ENCODE measurements at places on chromosomes 3 and 15. TPM values are rescaled to one million over a fixed set of nuclear protein-coding genes. Genes with fewer than 3 reads are reported as not detected.
A peak's percentile ranks its signal among the peaks of the same experiment; 100 is the strongest.

- DNase-seq: peak; percentile 65
Measured at GRCh38 chr3:62876064-62876463, 848 bp upstream of the CADPS start.

DNA sequence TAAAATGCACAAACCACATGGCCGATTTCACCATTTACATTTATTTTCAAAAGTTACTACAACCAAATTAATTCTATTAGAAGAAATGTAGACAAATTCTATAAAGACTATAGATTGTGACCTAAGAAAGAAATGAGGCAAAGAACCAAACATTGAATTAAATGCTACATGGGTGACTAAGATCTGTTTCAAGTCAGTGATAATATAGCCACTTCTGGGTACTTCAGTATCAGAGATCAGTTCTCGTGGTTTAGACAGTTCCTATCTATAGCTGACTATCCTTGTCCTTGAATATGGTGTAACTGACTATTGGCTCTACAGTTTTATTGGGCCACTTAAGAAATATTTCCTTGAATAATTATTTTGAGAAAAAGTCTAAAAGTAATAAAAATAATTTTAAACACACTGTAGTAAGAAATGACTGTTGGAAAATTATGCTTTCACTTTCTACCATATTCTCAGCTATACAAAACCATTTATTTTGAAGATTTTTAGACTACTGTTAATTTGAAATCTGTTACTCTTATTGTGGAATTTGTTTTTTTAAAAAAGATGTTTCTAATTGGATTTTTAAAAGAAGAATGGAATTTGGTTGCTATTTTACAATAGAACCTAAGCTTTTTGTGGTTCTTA is 14.1 kb downstream of the KCNMB3 start:
- DNase-seq: no peak

DNA sequence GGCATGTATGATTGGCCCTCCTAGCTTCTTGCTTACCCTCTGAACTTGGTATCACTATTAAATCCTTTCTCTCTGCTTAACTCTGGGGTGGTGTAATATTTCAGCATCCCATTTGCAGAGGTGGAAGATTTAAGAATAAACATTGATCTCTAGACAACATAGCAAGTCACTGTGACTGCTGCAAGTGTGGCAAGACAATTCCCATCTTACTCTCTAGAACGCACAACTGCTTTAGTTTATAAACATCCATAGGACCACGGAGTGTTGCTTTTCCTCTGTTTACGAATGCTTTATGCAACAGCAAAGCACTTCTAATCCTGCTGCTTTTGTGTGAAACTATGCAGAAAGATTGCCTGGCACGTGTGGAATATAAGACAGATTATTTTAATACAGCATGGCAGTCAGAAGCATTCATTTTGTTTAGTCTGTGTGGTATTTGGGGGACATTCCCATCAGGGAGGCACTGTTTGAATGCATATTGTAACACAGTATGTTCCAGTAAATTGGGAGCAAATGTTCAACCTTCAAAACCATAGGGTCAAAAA is 338.9 kb upstream of the TMCO5A start:
- no peak for DNase-seq

GRCh38 chr3:123642182-123642956 is 57.5 kb upstream of the HACD2 start:
- DNase-seq: peak; percentile 89

DNA sequence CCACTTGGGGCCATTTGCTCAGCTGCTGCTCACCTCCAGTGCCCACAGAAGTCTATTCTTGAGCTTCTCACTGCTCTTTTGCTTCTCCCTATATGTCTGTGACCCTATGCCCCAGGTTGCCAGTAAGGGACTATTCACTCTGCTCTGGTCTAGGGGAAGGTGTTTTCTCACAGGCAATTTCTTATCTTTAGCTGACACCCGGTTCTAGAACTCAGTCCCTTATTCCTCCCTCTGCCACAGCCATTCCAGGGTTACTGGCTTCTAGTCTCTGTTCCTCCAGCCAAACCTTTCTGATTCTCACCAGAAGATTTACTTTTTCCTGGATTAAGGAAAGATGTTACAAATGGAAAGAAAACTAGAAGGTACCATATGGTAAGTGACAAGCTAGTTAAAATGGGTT is 574.0 kb downstream of the NTRK3 start:
- no peak for DNase-seq

- no peak for DNase-seq
Measured at GRCh38 chr3:144032531-144033239, 61.1 kb downstream of the DIPK2A start.

DNA sequence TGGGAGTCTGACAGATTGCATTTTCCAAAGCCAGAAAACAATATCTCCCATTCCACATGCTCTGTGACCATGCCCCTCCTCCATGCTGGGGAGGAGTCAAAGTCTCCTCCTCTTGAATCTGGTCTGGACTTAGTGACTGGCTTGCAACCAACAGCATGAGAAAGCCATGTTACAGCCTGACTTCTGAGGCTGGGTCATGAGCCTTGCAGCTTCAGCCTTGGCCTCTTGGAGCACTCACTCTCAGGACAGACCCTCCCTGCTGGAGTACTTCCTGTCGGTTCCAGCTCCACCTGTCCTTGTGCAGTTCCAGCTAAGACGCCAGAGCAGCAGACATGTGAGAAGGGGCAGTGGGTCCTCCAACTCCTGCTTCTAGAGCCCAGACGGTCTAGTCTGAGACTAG is 49.7 kb upstream of the RBSN start:
- DNase-seq: peak; percentile 38

- DNase-seq: peak; percentile 50
Measured at GRCh38 chr3:146187334-146187950, 26.5 kb upstream of the PLOD2 start.

DNA sequence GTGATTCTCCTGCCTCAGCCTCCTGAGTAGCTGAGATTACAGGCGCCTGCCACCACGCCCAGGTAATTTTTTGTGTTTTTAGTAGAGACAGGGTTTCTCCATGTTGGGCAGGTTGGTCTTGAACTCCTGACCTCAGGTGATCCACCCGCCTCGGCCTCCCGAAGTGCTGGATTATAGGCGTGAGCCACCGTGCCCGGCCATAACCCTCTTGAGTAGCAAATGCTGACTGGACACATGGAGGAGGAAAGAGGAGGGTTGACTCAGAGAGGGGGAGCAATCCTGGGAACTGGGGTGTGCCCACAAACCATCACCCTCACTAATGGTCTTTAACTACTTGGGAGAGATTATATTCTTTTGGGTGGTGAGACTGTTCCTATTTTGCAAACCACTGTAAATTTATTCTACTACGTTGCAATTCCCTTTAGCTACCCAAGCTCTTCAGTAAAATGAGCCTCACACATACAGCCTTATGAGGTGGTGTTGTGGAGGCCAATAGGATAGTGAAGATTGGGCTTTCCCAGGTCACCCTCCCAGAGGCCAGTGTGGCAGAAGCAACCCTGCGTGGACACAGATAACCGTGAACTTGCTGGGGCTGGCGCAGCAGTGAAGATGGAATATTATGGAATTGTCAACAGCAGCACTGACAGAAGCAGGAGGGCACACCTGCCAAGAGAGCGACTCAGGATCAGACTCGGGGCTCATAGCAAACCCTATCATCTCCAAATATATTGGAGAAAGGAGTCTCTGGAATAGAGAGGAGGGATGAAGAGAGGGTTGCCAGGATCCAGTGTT is 37.4 kb downstream of the TLNRD1 start:
- no peak for DNase-seq

DNA sequence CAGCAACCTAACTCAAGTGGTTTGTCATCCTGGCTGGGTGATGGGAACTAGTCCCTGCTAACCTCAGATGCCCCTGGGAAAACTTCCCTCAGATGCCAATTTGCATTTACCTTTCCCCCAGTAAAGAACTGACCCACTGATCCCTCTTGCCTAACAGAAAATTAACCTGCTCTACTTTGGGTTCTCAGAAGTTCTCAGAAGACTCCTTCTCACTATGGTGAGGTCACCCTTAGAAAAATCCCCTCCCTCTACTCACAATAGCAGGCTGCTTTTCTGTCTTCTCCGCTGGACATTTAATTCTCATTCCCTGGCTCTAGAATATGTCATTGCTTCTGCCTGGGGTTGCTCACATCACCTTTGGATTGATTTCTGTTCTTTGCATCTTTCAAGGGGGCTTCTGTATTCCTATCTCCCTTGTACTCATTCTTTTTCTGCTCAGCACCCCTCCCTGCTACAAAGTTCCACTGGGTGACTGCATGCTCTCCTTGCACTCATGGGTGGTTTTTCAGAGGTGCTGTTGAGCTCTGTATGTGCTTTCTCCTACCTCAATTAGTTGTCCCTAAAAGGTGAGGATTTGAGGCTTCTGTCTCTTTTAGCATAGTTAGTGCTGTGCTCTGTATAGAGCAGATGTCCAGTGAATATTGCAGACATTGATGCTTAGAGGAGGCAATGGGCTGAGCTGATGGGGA is 869 bp downstream of the PLA1A start:
- no peak for DNase-seq

DNA sequence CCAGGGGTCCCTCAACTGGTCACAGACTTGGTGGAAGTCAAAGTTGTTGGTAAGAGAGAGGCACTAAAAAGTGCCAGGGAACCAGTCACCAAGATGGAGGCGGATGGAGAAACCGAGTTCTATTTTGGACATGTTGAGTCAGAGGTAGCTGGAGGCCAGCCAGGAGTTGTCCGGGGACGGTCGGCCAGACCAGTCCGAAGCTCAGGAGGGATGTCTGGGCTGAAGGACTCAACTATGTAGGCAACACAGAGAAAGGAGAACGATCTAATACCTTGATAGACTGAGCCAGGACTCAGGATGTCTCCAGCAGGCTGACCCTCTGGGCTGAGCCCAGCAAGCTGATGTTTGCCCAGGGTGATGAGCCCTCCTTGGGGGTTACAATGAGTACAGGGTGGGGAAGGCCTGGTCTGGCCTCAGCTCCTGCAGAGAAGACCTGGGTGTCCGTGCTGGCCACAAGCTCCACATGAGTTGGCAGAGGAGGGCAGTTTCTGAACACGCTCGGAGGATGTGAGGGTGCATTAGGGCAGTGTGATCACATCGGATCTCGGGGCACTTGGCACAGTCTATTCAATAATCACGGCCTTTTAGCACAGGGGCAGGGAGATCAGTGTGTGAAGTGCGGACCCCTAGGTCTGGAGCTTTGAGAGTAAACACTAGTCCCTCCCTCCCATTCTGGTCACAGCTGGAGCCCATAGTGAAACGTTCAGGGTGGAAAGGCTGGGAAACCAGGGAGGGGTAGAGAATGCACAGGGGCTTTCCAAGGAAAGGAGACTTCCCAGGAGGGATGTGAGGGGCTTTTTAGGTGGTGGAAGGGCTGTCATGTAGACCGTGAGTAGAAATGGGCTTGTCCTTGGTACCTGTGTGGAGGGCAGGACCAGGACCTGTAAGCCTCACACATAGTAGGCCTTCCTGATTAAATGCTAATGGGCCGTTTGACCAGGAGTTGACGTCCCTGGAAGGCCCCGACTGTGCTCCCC is 111.9 kb downstream of the ETFA start:
- DNase-seq: peak; percentile 92

DNA sequence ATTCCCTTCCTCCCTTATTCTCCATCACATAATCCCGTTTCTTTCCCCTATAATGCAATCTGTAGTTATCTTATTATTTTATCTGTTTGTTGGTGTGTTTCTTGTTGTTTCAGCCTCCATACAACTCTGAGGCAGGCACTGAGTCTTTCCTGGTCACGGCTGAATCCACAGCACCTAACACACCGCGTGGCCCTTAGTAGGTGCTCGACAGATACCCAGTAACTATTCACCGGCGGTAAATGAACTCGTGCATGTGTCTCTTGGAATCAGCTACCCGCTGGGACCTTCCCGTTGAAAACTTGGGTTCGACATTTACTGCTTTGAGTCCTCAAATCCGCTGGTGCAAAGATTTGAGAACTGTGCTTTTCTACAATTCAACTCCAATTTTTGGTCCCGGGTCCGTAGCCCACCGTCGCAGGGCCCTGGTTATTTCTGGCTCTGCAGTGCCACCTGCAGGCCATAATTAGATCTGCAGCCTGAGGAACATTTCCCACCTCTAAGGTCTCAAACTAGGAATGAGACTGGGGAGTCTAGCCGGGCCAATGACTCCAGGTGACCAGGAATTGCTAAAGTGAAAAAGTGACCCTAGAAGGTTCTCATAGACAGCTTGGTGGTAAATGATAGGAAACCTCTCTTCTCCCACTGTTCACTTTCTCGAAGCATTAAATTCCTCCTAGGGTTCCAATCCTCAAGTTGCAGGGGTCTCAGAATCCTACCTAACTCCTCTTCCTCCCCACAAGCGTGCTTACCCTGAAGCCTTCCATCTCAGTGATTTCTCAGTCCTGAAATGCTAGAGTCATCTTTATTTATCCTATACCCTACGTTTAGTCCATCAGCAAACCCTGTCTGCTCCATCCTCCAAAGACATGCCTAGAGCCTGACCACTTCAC is 40.0 kb upstream of the TRH start:
- DNase-seq: peak; percentile 31

- DNase-seq: peak; percentile 36
Measured at GRCh38 chr15:48717458-48717857, 71.9 kb upstream of the FBN1 start.

DNA sequence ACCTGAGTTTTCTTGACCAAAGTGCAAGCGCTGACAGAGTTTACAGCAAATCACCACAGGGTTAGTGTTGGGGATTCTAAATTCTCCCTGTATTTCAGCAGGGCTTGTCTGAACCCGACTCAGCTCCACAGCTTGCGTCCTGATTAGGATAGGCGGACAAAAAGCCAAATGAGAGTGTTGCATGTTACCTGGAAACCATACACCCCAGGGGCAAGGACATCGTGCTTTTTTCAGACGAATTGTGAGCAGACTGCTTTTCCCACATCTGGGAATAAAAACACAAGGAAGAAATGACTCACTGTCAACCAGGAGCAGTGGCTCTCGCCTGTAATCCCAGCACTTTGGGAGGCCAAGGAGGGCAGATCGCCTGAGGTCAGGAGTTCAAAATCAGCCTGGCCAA is 3.0 kb downstream of the DZIP1L start:
- peak; percentile 84 for DNase-seq

GRCh38 chr15:43723151-43723550 is 23.1 kb upstream of the PDIA3 start:
- DNase-seq: no peak

- no peak for DNase-seq
Measured at GRCh38 chr3:162236949-162237348, 740.3 kb downstream of the OTOL1 start.

DNA sequence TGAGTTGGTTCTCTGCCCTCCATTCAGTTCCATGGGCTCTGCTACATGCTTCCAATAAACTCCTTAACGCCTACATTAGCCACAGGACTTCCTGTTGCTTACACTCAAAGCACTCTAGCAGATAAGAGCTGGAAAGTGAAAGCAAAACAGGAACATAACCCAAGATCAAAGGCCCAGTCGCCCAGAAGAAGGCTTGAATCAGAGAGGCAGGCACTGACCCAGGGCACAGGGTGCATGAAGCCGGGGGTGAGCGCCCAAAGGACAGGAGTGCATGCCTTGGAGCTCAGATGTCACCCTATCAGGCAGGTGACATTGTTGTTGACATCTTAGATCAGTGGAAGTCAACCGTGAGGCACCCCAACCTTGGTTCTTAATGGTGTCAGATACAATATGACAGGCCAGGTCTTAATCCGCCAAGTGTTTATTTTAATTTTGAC is 235.1 kb downstream of the UACA start:
- DNase-seq: peak; percentile 90

Gene TMEM108
- total RNA-seq: 0.12 TPM

Gene CD200R1
- 0.48 TPM for total RNA-seq

Gene IL20RB
- total RNA-seq: 10.7 TPM

Gene TPRG1
- 2.0 TPM for total RNA-seq

Gene TMEM40
- total RNA-seq: not detected

Gene LRRIQ4
- not detected for total RNA-seq

Gene CLDN1
- 0.59 TPM for total RNA-seq

Gene PLSCR2
- total RNA-seq: not detected

Gene CAV3
- total RNA-seq: not detected

All from RPMI7951 (cell line).